ENCODE measurements at places on chromosomes 12 and 14. TPM values are rescaled to one million over a fixed set of nuclear protein-coding genes. Genes with fewer than 3 reads are reported as not detected.

CDCA3 gene
- total RNA-seq = 94.8 TPM

PRB2 gene
- total RNA-seq = not detected

DAZAP2 gene
- total RNA-seq = 114 TPM

TGM1 gene
- total RNA-seq = 9.3 TPM

GARIN6 gene
- not detected for total RNA-seq

- H3K27me3 ChIP-seq = no peaks in the 10 kb centered on the region
- no peak for DNase-seq
- no peaks in the 10 kb centered on the region for H3K4me1 ChIP-seq
- H3K4me3 ChIP-seq = no peak overlapping the region
Observed at GRCh38 chr12:125228519-125229260, 163.5 kb downstream of the AACS start.

- no peak overlapping the region for H3K27ac ChIP-seq
- H3K4me3 ChIP-seq = no peak overlapping the region
- peaks cover 1% of the 10 kb centered on the region for H3K36me3 ChIP-seq
- H3K4me1 ChIP-seq = no peaks in the 10 kb centered on the region
- no peak for DNase-seq
- no peaks in the 10 kb centered on the region for H3K27me3 ChIP-seq
Observed at GRCh38 chr12:67873355-67873754, 115.9 kb upstream of the IFNG-AS1 start.

GRCh38 chr14:56199095-56199981 is 81.1 kb downstream of the PELI2 start:
- no peak overlapping the region for H3K4me3 ChIP-seq
- H3K36me3 ChIP-seq = no peaks in the 10 kb centered on the region
- no peak for DNase-seq
- H3K27me3 ChIP-seq = no peaks in the 10 kb centered on the region
- H3K27ac ChIP-seq = no peak overlapping the region

DNA sequence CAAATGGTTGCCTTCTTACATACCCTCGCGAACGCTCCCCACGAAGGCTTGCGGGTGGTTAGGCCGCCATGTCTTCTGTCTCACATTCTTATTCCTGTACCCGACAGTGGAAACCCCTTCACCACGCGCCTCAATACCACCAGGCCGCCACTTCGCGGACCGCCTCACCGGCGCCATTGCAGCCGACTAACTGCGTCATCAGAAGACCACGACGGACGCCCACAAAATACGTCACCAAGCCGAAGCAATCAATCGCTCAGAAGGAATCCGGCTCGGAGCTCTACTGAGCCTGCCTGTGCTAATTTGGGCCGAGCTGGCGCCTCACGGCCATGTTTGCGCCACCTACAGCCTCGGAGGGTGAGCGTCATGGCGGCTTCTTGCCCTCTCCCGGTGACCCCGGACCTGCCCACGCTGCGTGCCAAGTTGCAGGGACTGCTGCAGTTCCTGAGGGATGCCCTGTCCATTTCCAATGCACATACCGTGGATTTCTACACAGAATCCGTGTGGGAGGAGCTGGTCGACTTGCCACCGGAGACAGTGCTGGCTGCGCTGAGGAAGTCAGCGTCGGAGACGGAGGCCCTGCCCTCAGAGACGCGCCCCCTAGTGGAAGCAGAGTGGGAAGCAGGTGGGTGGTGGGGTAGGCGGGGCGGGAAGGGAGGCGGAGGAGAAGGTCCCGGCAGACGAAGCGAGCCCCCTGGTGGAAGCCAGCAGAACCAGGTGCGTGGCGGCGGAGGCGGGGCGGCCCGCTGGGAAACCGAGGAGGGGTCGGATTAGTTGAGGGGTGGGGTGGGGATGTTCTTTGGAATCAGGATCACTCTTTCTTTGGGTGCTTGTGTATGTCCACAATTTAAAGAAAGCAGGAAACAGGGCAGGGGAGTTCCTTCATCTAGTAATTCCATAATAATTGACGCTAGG is at the start of the genes CCDC59 and METTL25:
TSS of gene CCDC59 (minus strand) at position 188 of the 915 bp plus-strand sequence. CDS start at position 177, 11 bp downstream.
TSS of gene METTL25 (plus strand) at position 330 of the 915 bp plus-strand sequence. CDS start at position 367, 37 bp downstream.
- peak within 1 kb of the TSS; percentile 96 for H3K27ac ChIP-seq
- H3K4me3 ChIP-seq = peak within 1 kb of the TSS; percentile 87
- peaks cover 49% of the 10 kb centered on the region for H3K4me1 ChIP-seq
- no peaks in the 10 kb centered on the region for H3K27me3 ChIP-seq
- H3K36me3 ChIP-seq = peaks cover 5% of the 10 kb centered on the region

GRCh38 chr14:104788161-104788818 is 7.3 kb downstream of the AKT1 start:
- no peak for DNase-seq
- H3K27ac ChIP-seq = no peak overlapping the region
- peaks cover 1% of the 10 kb centered on the region for H3K36me3 ChIP-seq
- H3K27me3 ChIP-seq = no peaks in the 10 kb centered on the region

- no peaks in the 10 kb centered on the region for H3K36me3 ChIP-seq
- no peak overlapping the region for H3K27ac ChIP-seq
- no peaks in the 10 kb centered on the region for H3K4me1 ChIP-seq
- H3K27me3 ChIP-seq = no peaks in the 10 kb centered on the region
- DNase-seq = no peak
Observed at GRCh38 chr12:18267427-18268099, 6.2 kb downstream of the PIK3C2G start.

DNA sequence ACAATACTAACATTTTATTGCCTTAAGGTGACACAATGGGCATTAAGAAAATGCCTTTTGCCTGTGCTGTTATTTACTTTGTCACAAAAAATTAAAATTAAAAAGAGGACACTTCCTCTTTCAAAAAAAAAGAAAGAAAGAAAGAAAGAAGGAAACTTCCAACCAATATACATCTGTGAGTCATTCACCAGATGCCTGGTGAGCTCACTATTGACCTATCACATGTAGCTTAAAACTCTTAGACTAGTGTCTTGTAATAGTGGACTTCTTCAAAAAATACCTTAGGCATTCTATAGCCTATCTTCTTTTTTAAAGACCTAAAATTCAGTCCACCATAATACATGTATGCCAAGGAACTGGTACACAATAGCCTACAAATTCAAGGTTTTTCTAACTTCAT is 4.9 kb upstream of the SOX5 start:
- H3K36me3 ChIP-seq = no peaks in the 10 kb centered on the region
- H3K4me1 ChIP-seq = no peaks in the 10 kb centered on the region
- no peak for DNase-seq
- H3K27me3 ChIP-seq = no peaks in the 10 kb centered on the region
- H3K27ac ChIP-seq = no peak overlapping the region
- H3K4me3 ChIP-seq = no peak overlapping the region

- H3K4me1 ChIP-seq = peaks cover 78% of the 10 kb centered on the region
- no peak overlapping the region for H3K4me3 ChIP-seq
- no peaks in the 10 kb centered on the region for H3K27me3 ChIP-seq
- no peak for DNase-seq
- peak overlapping the region; percentile 6 for H3K27ac ChIP-seq
Observed at GRCh38 chr12:55937981-55938380, 7.0 kb downstream of the DGKA start.
